ENCODE measurements at places on chromosomes 11 and 22.

- DNase-seq: no peak
Measured at GRCh38 chr11:31160504-31161422, 208.8 kb downstream of the DCDC1 start.

DNA sequence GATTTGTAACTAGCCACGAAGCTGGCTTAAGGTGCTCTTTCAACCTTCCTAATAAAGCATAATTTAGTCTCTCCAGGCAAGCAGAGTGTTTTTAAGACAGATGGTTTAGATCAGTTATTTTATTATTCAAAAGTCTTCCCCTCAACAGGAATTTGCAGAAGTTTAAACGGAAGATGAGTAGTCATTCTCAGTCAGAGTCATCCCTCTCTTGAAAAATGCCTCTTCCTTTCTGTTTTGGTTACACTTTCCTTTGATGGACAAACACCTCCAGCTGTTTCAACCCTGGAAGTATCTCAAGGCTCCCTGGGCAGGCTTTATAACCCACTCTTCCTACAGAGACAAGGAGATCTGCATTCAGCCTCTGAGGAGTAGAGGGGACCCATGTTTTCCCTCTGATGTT is 60.3 kb upstream of the POU2AF2 start:
- no peak for DNase-seq

DNA sequence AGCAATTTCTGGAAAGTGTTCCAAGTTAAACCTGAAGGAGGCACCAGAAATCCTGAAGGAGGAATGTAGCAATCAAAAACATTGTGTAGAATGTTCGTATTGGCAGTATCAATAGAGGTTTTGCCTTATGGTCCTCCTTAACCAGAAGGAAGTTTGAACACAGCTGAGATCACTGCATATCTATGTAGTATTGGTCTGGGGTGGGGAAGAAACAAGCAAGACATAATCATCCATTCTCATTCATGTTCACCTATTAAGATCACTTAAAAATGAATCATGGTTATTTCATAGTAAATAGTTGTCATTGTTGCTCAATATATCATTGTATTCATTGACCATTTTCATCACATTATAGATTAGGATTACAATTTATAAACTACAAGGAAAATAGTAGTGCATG is 160.5 kb downstream of the DDX10 start:
- DNase-seq: no peak

DNA sequence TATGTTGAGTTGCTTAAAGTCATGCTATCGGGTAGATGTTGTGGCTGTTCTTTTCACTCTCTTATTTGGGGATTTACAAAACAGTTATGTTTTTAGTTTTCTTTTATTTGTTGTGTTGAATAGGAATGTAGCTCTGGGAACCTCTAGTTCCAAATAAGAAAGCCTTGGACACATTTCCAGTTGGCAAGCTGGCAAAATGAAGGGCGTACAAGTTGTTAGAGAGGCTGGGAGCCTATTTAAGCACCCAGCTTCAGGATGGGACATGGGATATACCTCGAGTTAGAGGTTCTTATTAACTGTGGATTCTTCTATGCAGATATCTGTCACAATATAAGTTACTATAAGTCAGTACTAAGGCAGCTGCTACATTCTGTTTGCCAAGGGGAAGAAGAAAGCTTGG is 22.8 kb downstream of the PPARA start:
- DNase-seq: peak; percentile 23

- DNase-seq: no peak
Measured at GRCh38 chr11:57407010-57407920, 16.8 kb upstream of the PRG2 start.

DNA sequence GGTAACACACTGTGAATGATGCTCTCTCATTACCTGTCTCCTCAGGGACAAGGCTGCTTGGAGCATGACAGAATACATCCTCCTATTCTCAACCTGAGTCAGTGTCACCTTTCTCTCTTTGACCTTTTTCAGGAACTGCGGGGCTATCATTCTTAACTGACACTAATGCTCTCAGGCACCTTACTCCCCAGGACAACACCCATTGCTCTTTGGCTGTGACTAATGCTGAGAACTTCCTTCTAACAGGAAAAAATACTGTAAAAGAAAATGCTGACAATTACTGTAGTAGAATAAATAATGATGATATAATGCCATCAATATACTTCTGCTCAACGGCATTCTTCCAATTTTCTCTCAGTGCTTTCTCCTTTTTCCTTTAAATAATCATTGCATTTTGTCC is 2082.7 kb upstream of the RAG2 start:
- no peak for DNase-seq

DNA sequence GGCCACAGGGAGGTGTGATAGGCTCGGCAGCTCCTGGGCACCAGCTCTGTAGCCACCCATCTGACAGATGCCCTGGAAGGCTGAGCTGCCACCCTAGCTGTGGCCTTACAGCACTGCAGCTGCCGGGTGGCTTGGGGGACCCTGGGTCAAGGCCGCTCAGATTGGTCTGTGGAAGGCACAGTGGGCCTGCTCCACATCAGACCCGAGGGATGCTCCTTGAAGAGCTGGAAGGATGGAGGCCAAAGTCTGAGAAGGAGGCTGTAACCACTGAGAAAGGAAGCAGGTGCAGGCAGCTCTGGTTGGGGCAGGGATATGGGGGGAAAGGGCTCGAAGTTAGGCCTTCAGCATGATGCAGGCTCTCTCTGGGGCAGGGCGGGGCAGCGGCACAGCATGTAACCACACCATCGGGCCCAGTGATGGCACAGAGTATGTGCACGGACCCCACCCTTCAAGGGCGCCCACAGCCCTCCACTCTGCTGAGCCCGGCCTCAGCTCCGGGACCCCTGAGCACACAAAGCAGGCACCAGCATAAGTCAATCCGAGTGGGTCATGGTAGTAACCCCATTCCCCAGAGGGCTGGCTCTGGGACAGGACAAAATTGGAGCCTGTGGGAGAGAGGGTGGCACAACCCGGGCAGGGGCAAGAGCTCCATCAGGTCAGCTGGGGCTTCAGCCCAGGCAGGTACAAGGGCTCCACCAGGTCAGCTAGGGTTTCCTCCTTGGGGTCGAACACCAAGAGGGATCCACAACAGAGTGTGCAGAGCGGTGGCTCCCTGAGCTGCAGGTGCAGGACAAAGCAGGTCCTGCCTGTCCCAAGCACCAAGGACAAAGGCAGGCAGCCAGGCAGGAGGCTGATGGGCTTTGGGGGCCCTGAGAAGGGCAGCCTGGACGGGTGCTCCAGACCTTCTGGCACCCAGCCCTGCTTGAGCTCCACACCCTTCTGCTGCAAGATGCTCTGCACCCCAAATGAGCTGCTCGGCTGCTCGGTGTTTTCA is 1511.1 kb downstream of the BRD1 start:
- DNase-seq: no peak

DNA sequence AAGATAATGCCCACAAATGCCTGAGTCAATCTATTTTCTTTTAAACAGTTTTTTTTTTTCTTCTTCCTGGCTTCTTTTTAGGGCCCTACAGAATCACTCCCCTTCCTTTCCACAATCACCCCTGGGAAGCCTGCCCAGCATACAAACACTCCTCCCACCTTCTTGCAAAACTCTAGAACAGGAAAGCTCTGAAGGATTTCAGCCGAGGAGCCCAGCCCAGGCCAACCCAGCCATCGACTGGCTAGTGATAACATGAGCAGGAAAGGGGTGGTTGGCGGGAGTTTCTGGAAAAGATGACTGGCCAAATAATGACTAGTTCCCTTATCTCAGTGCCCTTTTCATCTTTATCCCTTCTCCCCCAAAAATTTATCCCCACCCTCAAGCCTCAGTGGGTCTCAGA is 68.2 kb downstream of the USP35 start:
- peak; percentile 26 for DNase-seq

Measured in gastrocnemius medialis (tissue), 4 donors.